ENCODE measurements at places on chromosomes 1 and 21.

DNA sequence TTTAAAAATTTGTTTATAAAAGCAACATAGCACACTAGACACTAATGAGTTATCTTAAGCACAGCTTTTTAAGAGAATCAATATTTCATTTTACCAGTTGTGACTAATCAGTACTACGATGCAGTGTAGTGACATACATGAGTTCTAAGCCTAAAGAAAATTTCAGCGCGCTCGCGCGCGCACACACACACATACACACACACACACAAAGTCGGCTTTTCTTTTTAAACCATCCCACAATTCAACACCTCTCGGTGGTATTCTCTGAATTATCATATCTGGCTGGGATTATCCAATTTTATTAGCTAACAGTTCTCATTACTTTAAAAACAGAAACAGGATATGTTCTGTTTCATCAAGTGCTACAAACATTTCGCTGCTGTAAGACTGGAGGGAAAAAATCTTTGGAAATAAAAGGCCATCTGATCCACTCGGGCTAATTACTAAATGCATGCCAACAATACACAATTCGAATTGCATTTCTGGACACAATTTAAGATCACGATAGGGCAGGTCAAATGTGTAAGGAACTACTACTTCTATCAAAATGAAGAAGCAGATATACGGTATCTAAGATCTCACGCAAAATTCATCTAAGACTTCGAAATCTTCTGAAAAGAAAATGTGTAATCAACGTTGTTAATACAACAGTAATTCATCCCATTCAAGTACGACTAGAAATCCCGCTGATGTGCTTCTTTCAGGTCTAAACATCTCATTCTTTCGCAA lies 1.2 kb downstream of the TUT4 start:
- DNase-seq, result no peak

DNA sequence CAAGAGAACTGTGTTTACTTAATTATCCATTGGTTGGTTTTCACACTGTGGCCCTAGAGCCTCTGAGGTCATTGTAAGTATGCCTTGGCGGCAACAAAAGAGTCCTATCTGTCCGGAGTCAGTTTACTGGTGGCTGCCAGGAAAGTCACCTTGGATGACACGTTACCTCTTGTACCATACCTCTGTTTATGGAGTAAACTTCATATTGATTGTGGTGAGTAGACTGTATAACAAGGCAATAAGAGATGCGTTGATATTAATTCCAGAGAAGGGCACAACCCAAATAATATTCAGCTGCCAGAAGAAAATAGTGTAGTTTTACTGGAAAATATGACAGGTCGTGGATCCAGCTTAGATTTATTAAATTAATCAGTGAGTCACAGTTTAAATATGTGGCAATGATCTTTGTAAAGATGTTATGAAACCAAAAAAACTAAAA lies 20.4 kb upstream of the KIF14 start:
- no peak for DNase-seq

DNA sequence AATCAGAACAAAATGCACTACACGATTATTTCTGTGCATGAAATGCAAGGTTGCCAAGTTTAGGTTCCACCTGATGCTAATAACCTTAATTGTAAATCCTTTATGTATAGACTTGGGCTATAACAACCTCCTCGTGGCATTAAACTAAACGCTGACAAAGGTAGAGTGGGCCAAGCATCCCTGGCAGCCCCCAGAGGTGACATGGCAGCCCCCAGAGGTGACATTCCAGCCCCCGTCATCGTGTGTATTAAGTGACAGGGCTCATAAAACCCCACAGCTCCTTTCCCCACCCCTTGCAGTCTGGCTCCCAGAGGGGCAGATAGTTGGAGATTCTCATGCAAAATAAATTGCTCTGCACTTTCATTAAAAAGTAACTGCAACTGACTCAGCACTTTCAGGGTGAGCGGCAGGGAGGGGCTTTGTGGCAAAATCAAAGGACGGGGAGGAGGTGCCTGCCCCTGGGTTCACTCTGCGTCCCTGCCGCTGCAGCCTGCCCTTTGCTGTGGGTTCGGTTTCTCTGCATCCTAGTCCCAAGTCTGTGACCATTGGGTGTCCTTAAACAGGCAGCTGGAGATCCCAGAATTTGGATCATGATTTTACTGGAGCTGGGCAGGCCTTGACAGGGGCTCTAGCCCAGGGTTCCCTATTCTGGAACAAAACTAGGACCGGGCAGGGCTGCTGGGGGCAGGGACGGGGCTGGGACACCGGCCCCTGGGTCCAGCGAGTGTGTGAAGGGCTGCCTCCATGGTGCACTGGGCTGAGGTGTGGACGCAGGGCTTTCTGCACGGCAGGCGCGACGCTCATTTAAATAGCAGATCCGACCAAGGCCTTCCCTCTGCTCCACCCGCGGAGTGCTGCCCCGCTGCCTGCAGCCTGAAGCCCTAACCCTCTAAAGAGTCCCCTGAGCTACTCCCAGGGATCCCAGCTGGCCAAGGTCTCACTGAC lies 234.9 kb upstream of the VAMP3 start:
- DNase-seq, result no peak

- no peak for DNase-seq
Measured at GRCh38 chr1:152442301-152442700, 28.2 kb upstream of the CRNN start.

DNA sequence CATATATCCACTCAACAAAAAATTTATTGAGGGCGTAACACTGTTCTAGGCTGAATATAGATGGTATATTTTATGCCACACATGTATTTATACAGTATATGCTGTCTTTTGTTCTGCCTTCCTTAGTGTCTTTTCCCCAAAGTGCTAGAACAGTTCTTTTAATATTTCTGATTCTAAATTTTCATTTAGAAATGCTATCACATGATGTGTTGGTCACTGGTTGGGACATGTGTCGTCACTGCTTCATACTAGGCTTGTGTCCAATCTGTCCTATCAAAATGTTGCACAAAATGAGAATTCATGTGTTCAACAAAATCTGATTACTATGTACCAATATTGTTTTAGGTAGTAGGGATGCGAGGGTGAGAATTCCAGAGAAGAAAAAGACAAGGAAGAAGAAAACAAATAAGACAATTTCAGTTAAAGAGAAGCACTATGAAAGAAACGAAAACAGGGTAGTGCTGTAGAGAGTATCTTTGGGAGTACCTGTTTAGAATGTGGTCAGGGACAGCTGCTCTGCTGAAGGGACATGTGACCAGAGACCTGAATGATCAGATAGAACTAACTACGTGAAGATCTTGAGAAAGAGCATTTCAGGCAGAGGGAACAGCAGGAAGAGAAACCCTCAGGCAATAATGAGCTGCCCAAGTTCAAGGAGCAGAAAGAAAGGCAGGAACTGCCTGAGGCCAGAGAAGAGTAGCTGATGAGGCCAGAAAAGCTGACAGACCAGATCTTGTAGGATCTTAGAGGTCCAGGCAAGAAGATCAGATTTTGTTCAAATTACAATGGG lies 1.3 kb downstream of the KMO start:
- no peak for DNase-seq

DNA sequence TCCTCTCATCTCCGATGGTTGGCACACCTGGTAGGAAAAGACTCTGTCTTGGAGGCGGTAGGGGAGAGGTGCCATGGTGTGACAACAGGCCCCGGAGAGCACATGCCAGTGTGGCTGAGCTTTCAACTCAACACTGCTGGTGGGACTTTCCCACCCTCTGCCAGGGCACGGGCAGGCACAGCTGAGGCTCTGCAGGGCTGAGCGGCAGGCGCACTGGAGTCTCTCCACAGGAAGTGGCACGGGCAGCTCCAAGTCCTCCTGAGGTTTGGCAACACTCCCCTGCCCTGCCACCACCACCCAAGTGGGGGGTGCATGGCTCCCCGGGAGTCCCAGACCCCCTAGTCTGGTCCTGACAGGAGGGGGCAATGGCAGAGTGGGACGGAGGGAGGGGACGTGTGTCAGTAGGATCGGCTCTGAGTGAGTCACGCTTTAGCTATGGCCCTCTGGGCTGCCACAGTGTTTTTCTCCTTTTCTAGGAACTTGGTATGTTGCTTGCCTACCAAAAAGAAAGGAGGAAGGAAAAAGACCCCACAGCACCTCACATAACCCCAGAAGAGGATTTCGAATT lies 27.3 kb upstream of the EVA1B start:
- DNase-seq, result no peak

DNA sequence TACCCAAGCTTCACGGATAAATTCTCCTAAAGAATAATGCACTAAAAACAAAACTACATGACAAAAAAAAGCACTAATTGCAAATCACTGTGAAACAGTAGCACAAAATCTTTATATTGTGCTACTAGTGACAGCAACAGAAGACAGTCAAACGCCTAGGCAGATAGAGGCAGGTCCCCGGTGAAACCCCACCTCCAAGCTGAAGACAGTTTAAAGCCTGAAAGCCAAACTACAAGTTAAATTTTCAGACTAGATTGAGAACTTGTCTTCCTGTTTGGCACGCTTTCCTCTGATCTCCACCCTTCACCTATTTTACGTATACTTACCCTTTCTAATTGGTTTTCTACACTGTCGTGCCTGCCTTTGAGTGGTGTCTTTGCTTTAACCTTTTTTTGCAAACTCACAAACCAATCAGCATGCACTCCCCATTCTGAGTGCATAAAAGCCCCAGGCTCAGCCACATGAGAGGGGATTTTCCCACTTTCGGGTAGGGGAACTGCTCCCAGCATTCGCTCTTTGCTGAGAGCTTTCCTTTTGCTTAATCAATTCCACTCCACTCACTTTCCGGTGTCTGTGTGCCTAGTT lies 3.6 kb upstream of the BACH1 start:
- DNase-seq, result no peak

GRCh38 chr1:54814571-54814970 lies 13.4 kb upstream of the TTC22 start:
- no peak for DNase-seq

GRCh38 chr1:3393024-3393986 lies 61.2 kb upstream of the ARHGEF16 start:
- DNase-seq, result peak; percentile 71

DNA sequence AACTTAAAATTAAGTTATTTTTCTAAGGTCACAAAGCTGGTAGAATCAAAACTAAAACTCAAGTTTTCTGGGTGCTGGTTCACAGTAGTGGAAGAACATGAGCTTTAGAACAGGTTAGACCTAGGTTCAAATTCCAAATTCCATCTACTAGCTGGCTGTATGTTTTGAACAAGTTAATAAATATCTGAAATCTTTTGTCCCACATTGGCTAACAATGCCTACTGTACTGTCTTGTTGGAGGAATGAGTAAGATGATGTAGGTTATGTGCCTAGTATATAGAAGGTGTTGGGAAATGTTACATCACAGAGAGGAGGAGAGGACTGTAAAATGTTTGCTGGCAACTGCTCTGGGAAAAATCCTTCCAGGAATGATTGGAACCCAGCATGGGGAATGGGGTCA lies 14.0 kb upstream of the CD247 start:
- DNase-seq, result no peak

DNA sequence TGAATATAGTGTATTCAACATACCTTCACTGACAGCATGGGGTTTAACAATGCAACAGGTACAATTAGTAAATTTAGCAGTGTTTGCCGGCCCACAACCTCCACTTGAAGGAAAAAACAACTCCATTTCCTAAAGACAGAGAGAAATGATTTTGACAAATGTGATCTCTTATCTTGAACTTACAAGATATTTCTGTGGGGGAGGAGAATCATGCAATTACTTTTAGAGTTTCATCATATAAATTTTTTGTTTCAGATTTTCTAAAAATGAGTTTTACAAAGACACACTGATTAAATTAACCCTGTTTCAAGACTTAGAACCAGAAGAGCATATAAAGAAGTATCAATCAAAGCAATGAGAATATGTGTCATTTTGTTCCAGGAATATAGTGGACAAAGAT lies 80.3 kb downstream of the NME7 start:
- no peak for DNase-seq

GRCh38 chr1:197515421-197515820 lies 247.4 kb downstream of the CRB1 start:
- no peak for DNase-seq

DNA sequence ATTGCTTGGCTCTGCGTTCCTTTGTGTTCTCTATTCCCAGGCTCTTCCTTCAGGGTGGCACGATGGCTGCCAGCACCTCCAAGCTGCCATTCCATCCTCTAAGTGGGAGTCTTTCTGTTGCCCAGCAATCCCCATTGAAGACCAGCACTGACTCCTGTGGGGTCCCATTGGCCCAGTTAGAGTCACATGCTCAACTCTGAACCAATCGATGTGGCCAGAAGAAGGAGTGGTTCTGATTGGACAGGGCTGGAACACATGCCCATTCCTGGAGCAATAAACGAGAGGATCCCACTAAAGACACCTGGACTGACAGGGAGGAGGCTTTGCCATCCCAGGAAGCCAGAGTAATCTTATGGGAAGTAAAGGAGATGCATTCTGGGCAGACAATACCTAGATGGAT lies 97.2 kb upstream of the IGSF21 start:
- DNase-seq, result no peak

DNA sequence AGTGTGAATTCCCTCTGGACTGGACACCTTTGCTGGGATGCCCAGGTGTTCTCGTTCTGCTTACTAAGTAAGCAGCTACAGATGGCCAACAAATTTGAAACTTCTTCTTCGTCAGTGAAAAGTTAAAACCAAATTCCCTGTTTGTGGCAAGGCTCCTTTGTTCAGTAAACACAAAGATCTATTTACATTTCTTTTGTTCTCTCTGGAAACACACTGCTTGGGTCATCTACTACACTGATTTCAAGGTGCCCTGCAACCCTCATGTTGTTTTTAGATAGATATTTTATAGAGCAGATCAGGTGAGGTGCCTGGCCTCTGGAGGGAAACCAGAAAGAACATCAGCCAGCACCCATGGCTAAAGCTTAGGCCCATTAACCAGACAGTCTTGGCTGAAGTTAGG lies 157.2 kb upstream of the UBE2U start:
- DNase-seq, result no peak

DNA sequence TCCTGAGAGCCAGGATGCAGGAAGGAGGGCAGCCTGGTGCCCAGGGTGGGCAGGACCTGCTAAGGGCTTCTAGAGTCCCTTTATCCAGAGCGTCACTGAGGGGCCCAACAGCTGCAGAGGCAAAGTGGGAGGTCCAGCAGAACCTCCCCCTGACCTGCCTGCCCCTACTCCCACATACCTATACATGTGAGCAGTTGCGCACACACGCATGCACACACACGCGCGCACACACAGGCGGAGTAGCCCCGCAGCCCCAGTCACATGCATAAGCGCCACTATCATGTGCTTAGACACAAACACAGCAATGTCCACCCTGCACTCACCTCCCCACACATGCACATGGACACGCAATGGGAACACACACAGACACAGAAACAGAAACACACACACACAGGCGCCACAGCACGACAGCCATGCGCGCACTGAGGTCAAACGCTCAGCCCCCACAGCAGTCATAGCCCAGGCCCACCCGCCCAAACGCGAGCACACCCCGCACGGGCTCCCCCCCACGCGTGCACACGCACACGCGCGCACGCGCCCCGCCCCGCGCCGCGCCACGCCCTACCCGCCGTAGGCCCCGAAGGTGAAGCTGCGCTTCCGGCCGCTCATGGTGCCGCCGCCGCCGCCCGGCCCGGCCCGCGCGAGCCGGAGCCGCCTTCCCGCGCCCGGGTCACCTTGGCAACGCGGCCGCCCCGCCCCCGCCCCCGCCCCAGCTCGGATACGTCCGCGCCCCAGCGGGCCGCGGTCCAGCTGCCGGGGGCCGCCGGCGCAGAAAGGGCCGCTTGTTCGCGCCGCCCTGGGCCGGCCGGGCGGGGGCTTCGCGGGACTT lies 17.7 kb downstream of the RAP1GAP start:
- no peak for DNase-seq

- no peak for DNase-seq
Measured at GRCh38 chr21:43343992-43344886, 82.7 kb downstream of the SIK1 start.
